Posterior cingulate gyrus (tissue), 11 donors: ENCODE measurements at places on chromosomes 3 and 15.

DNA sequence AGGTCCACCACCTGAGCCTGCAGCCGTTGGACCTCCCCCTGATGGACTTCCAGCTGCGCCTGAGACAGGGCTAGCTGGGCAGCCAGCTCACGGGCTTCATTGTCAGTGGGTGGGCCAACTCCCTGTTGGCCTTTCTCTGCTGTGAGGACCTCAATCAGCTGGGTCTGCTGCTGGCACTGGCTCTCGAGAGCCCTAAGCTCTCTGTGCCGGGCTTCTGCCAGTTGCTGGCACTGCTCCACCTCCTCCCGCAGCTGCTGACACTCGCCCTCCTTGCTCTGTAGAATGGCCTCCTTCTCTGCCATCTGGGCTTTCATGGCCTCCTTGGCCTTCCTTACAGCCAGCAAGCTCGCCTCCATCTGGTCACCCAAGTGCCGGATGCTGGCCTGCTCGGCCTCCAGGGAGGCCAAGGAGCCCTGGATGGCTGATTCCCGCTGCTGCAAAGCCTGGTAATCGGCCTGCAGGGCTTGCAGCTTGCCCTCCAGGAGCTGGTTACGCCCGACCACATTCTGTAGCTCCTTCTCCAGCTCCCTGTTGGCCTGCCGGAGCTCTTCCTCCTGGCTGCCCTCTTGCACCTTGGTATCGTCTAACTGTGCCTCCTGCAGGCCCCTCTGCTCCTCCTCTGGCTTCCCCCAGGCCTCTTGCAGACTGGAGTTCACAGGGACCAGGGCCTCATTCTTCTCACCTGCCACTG lies 23.8 kb downstream of the CXCR6 start:
- DNase-seq, result peak; percentile 64

- DNase-seq, result no peak
Measured at GRCh38 chr3:47436180-47436579, 39.6 kb downstream of the SCAP start.

- DNase-seq, result no peak
Measured at GRCh38 chr3:4358273-4358672, 55.1 kb downstream of the SETMAR start.

DNA sequence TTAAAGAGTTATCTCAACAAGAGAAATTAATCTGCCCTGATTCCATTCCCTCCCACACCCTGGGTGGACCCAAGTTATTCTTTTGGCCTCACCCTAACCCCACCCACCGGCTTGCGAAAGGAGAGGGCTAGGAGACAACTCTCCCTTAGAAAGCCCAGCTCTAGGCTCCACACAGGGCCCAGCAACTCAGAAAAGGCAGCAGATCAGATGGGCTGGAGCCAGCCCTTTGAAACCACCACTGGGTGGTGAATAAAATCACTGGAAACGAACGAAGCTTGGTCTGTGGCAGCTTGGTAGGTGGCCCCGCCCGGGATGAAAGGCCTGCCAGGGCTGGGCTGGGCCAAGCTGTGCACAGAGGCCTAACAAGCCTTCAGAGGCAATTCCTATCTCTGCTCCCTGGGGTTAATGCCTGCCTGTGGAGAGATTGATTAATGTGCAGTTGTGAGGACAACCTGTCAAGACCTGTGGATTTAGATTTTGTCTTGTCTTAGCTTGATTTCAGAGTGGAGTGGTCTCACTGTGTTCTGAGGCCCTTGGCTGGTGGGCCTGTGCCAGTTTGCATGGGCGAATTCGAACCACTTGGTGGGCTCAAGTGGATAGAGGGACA lies 38.8 kb downstream of the BHLHE40 start:
- DNase-seq, result no peak

DNA sequence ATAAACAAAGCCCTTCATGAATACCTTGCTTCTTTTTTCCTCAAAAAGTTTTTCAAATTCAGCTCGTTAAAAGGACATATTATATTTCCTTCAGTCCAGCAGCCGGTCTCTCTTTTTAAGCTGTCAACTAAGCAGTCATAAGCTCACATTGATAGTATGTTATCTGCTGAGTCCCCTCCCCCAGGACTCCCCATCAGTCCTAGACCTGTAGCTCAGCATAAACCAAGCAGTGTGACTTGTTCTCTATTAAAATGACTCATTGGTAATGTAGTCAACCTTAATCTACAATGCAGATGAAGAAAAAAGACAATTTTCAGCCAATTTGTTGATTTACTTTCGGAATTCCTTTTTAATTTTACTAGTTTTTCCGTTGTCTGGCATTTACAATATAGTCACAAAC lies 483.8 kb downstream of the MECOM start:
- DNase-seq, result no peak

DNA sequence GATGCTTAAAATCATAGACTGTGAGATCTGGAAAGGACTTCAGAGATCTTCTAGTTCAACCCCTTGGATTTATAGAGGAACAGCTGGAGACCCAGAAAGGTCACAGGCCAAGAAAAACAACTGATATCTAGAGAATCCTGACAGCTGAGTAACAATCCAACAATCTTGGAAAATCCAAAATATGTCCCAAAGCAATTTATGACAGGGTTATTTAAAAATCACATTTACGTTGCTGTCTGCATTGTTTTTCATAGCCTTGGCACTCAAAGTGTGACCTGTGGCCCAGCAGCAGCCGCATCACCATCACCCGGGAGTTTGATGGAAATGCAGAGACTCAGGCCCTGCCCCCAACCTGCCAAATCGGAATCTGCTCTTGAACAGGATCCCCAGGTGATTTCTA lies 78.8 kb downstream of the FBN1 start:
- DNase-seq, result no peak

- DNase-seq, result no peak
Measured at GRCh38 chr3:64642327-64643151, 45.3 kb downstream of the ADAMTS9 start.

DNA sequence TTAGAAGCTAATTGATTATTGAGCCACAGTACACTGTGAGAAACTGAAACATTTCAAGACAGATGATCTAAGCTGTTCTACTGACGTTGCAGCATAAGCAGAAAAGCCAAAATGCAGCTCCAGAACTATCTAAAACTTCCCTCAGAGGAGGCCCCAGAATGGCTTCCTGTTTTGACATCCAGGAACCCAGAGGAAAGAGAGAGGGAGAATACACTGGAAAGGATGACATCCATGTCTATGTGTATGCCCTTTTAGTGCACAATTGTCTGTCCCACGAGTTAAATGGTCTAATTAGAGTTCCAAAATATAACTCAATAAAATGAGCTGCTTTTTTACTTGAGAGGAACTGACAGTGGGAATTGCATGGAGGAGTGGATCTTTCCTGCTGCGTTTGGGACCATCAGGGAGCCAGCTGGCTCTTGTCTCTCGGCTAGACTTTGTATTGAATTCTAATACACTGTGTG lies 688.1 kb downstream of the ZNF385D start:
- no peak for DNase-seq

GRCh38 chr15:71820127-71820526 lies 9.8 kb downstream of the NR2E3 start:
- DNase-seq, result no peak

- no peak for DNase-seq
Measured at GRCh38 chr3:184812662-184813042, 686 bp downstream of the VPS8 start.

GRCh38 chr3:56251343-56251945 lies 216.8 kb downstream of the ERC2 start:
- no peak for DNase-seq

GRCh38 chr15:32690941-32691688 lies 26.7 kb upstream of the GREM1 start:
- DNase-seq, result no peak

DNA sequence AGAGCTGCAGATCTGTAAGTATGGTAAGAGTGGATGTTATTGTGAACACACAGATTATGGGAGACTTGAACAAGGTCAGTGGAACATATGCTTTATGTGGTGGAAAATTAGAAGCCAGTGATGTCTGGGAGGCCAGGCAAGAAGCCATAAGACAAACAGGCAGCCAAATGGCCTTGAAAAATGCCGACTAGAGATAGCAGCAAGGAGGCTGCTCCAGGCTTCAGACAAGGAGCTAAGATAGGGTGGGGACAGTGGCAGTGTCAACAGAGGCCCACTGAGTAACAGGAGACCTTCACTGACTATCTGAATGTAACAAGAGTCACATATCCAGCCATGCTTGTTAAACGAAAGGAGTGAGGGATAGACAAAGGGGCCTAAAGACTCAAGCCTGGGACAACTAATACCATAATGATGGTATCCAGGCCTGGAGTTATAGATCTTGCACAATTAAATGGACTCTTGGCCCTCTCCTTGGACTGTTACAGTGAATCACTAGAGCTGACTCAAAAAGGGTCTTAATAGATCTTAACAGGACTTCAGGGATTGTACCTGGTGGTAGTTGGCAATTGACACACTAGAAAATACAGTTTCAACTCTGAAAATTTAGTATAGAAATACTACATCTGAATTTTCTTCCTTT lies 50.6 kb downstream of the CFAP20DC start:
- no peak for DNase-seq

GRCh38 chr15:49248291-49248690 lies 78.2 kb downstream of the GALK2 start:
- DNase-seq, result no peak

- no peak for DNase-seq
Measured at GRCh38 chr3:63132461-63133250, 145.5 kb upstream of the SYNPR start.

- DNase-seq, result no peak
Measured at GRCh38 chr3:156576651-156577348, 21.9 kb upstream of the SSR3 start.

- no peak for DNase-seq
Measured at GRCh38 chr3:77815467-77815866, 775.6 kb downstream of the ROBO2 start.

DNA sequence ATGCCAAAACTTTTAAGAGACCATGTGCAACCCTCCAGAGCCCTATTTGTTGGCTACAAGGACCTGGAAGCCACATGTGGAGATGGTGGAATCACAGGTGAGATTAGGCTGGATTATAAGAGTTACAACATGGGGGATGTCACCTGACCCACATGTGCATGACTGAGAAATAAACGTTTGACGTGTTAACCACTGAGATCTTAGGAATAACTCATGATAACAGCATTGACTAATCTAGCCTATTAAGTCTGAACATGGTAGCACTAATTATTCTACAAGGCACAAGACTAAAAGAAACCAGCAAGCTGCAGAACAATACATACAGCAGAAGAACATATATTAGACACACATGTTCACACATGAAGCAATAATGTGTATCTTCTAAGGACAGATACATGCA lies 38.4 kb downstream of the SUCLG2 start:
- DNase-seq, result no peak

- DNase-seq, result no peak
Measured at GRCh38 chr3:37953707-37954394, 36.7 kb upstream of the VILL start.

DNA sequence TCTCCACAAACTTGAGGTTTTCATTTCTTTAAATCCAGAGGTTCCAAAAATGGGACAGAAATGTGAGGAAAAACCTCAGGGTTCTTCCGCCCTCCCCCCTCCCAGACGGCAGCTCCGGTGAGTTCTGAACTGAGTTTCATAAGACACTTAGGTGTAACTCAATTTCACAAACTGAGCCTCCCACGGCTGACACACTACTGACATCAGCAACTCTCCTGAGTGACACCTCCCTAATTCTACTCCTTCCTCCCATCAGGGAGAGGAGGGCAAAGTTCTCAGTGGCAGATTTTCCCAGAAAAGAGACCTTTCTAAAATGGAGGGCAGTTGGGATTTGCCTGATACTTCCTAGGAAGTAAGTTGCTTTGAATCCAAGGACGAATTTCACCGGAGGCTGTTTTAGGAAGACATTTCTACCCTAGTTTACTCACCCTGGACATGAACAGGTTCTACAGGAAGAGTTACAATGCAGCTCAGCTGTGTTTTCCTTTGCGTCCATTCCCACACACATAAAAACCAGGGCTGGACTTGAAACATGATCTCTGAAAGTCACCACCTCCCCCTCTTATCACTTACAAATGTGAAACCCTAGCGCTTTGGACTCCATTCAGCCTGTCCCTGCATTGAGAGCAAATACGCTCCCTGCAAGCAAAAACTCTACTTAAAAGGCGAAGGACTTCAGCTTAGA lies 78.1 kb upstream of the LMOD3 start:
- DNase-seq, result no peak

- no peak for DNase-seq
Measured at GRCh38 chr3:185696039-185696438, 109.9 kb downstream of the SENP2 start.

GRCh38 chr3:110494728-110495127 lies 576.9 kb upstream of the NECTIN3 start:
- no peak for DNase-seq

DNA sequence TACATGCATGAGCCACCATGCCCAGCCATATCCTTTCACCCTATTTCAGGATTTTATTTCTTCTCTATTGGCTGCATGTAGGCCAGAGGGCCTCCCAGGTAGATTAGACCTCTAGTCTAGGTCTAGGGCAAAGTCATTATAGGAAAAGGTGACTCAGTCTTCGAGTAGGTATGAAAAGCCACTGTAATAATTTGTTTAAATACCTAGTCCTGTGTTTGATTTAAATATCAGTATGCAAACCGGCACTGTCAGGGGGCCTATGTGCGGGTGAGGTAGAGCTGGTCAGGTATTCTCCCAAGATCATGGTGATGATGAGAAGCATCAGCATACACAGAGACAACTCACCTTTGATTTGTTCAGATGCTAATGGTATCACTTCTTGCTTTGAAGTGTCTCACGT lies 101.4 kb upstream of the UMPS start:
- DNase-seq, result no peak

- no peak for DNase-seq
Measured at GRCh38 chr3:25476639-25477038, 48.6 kb downstream of the RARB start.

- DNase-seq, result no peak
Measured at GRCh38 chr3:180970931-180971330, 18.6 kb downstream of the DNAJC19 start.

GRCh38 chr3:39558775-39559306 lies 91.4 kb downstream of the MOBP start:
- DNase-seq, result no peak

- no peak for DNase-seq
Measured at GRCh38 chr3:33103480-33103879, 6.5 kb upstream of the GLB1 start.

DNA sequence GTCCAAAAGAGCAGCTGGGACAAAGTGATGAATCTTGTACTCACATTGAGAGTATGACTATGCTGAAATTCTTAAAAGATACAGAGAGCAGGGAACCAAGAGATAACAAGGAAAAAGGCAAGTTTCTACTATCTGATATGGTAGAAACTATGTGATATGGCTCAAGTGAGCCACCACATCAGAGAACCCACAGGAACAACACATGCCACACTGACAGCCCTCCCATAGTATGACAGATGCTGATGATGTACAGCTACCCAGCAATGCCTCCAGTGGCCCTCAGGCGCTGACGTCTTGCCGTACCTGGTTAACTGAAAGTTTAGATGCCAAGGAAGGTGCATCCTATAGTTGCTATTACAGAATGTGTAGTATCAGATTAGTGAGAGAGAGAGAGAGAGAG lies 42.4 kb downstream of the CHAC1 start:
- DNase-seq, result no peak

GRCh38 chr3:15086263-15086662 lies 12.7 kb downstream of the RBSN start:
- no peak for DNase-seq

- DNase-seq, result no peak
Measured at GRCh38 chr3:183817639-183818038, 7.7 kb downstream of the MAP6D1 start.

- no peak for DNase-seq
Measured at GRCh38 chr3:123734527-123734902, 149.6 kb downstream of the MYLK start.
